ENCODE measurements at places on chromosomes 2 and 18. TPM values are rescaled to one million over a fixed set of nuclear protein-coding genes. Genes with fewer than 3 reads are reported as not detected.

The POMC gene
- 0.78 TPM for total RNA-seq

GRCh38 chr2:25368660-25369059, 26.9 kb upstream of the DNMT3A start:
- DNase-seq = no peak

The CENPO gene
- total RNA-seq = 9.7 TPM

DNA sequence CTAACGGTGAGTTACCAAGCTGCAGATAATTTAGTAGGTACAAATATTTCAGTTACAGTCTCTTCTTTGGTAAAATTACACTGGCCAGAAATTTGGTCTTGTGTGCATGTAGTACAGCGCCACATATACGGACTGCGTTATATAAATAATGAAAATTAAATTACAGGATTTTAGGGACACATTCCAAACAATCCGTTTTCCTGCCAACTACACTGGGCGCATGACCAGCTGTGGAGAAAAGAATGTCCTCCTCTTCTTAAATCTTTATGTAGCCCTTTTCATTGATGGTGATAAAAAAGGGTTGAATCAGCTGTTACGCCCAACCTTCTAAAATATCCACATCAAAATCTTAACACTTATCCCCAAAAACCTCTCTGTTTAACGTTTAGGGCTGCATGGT, 37.5 kb downstream of the TCF4 start:
- DNase-seq = no peak

- DNase-seq = no peak
These were observed 1130.2 kb downstream of the DSC3 start for GRCh38 chr18:29912351-29912750.

GRCh38 chr2:28620801-28621171, 124.9 kb downstream of the PLB1 start:
- DNase-seq = no peak

- DNase-seq = peak; percentile 62
These were observed 74.4 kb upstream of the ASB18 start for GRCh38 chr2:236338495-236339184.

- DNase-seq = no peak
These were observed 43.9 kb upstream of the PCBP1 start for GRCh38 chr2:70043252-70043875.

DNA sequence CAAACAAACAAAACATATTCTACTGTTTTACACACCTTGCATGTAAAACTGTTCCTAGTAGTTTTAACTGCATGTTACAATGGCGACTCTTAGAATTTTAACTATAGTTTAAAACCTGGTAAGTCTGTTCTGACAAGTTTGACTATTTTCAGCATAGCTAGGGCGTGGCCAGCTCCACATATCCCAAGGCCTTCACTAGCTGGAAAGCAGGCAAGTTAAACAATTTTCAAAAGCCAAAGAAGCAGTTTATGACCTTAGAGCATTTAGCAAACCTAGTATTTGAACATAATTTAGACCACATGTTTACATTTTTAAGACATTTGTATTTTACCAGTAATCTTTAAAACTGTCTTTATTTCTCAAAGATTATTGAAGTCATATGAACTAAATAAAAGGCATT, 402.8 kb upstream of the SYT4 start:
- no peak for DNase-seq

The EEF1B2 gene
- 522 TPM for total RNA-seq

GRCh38 chr2:230614040-230614439, 98.6 kb upstream of the CAB39 start:
- no peak for DNase-seq

DNA sequence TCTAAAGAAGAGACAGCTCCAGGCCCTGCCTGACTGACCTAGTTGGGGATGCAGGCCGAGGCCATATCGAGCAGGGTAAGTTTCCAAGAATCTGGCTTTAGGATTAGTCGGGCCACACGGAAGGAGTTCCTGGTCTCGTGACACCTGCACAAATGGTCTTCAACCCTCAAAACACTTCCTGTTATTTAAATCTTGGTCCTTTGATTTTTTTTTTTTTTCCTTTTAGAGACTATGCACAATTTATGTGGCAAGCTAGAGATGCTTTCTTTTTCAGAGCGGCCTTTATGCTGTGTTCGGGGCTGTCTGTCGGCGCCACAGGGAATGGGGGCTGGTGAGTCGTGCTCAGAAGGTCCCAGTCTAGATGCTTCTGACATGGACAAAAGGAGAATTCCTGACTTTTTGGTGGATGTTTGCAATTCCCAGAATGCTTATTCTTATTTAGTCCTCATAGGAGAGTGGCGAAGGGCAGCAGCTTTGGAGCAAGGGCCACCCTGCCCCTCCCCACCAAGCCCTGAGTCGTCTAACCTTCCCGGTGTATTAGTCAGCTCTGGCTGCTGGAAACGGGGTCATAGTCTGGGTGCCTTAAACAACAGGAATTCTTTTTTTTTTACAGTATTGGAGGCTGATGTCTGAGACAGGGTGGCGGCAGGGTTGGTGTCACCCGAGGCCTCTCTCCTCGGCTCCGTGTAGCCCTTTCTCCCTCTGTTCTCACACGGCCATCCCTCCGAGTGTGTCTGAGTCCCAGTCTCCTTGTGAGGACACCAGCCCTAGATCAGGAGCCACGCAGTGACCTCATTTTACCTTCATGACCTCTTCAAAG, 27.4 kb downstream of the HPCAL1 start:
- DNase-seq = no peak

- no peak for DNase-seq
These were observed 336.4 kb downstream of the EIPR1 start for GRCh38 chr2:3041246-3041645.

The LRATD1 gene
- 35.7 TPM for total RNA-seq

The IL36A gene
- not detected for total RNA-seq

DNA sequence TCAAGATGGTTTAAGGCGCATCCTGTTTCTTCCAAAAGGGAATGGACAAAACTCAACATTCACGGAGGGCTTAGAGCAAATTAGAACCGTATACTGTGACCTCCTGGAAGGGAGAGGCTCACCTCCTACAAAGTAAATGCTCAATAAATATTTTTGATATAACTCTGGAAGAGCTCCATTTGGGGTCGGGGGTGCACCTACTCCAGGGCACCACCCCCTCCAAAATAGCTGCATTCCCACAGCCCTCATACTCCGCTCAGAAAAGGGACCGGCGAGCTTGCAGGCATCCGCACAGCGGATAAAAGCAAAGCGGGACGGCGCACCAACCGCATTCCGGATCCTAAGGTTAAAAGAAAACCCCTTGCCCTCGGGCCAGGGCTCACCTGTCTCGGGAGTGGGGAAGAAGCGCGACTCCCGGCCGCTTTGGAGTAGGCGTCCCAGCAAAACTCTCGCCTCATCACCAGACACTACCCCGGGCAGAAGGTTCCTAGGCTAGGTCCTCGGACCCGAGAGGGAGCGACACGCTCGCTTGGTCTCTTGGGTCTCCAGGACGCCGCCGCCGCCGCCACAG, 378 bp downstream of the WDPCP start:
- no peak for DNase-seq

DNA sequence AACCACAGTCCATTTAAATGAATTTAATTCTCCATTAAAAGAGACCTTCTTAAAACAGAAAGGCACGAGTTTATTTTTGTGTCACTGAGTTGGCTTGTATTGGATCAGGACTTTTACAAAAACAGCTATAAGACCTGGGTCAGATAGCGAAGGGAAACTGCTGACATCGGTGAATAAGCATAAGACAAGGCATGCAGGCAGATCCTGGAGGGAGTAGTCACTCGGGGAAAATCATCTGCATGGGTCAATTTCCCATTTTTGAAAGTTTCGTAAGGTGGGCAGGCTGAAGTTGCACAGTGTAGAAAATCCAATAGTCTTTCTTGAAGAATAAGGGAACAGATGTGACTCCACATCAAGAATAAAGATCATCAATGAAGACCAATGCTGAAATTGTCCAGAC, 12.9 kb downstream of the IL36B start:
- DNase-seq = no peak

Data from occipital lobe (tissue), 3 donors.